Activated CD8-positive, alpha-beta memory T cell treated with anti-CD3 and anti-CD28 coated beads for 4 hours (primary cell): ENCODE measurements at places on chromosomes 2 and 18.

DNA sequence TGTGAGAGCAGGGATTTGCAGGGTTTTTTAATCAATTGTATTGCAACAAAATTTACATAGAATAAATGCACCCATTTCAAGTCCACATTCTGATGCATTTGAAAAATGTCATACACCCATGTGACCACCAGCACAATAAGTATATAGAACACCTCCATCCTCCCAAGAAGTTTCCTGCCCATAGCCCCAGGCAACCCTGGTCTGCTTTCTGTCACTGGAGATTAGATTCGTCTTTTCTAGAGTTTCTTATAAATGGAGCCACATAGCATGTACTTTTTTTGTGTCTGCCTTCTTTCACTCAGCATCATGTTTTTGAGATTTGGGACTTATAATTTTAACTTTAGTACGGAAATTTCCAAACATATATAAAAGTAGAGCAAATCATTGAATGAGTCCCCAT lies 127.2 kb upstream of the EPAS1 start:
- no peak for DNase-seq

GRCh38 chr2:224145751-224146355 lies 106.8 kb upstream of the SERPINE2 start:
- DNase-seq = no peak

GRCh38 chr2:220664272-220665107 lies 907.6 kb downstream of the EPHA4 start:
- no peak for DNase-seq

- no peak for DNase-seq
Measured at GRCh38 chr2:178542569-178542968, 62.3 kb downstream of the PLEKHA3 start.
